ENCODE measurements at places on chromosomes 13 and 19.

- no peak for DNase-seq
These were observed 380.9 kb upstream of the HTR2A start for GRCh38 chr13:47277774-47278173.

DNA sequence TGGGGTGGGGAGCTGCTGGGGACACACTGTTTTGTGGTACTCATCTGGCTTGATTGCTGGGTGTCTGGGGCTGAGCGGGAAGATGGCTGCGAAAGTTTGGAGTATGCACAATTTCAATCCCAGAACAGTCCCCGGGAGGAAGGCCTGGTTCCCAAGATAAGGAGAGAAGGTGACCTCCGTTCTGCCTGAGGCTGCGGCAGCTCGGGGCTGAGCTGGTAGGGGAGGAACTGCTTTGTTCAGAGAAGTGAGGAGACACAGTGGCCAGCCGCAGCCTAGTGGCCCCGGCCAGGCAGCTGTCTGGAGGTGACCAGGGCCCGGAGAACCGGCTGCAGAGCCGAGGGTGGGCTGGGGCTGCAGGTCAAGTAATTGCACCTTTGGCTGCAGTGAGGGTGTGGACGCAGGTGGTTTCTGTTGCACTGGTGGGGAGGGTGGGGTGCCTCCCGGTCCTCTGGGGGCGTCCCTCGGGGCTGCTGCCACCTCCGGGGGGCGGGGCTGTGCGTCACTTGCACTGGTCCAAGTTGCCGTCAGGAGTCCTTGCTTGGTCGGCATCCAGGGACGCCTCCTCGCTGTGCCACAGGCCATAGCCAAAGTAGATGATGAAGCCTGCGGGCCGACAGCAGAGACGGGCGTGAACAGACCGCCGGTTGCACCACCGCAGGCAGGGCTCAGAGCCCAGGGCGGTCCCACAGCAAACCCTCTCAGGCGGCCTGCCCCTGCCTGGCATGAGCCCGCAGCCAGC lies 81.3 kb downstream of the SLC7A1 start:
- no peak for DNase-seq

DNA sequence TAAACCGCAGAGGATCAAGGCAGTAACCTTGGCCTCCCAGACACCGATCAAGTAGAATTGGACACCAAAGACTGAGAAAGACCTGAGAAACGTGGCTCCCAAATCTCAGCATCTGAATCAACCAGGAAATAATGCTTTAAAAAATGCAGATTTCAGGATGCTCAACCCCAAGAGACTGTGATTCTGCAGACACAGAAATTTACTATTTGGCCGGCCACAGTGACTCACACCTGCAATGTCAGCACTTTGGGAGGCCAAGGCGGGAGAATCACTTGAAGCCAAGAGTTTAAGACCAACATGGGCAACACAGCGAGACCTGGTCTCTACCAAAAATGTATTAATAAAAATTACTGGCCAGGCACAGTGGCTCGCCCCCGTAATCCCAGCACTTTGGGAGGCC lies 6.2 kb downstream of the ABCC4 start:
- no peak for DNase-seq

- no peak for DNase-seq
These were observed 13.9 kb downstream of the IGLON5 start for GRCh38 chr19:51325161-51325976.

GRCh38 chr13:21529146-21529893 lies 70.2 kb upstream of the ZDHHC20 start:
- DNase-seq = no peak

- DNase-seq = no peak
These were observed 74.5 kb upstream of the FRY start for GRCh38 chr13:31956980-31957644.

Data from A172 (cell line).